DMS 273 treated with DMSO at 0.1 percent for 48 hours (cell line): ENCODE measurements at places on chromosomes 3 and 15.

DNA sequence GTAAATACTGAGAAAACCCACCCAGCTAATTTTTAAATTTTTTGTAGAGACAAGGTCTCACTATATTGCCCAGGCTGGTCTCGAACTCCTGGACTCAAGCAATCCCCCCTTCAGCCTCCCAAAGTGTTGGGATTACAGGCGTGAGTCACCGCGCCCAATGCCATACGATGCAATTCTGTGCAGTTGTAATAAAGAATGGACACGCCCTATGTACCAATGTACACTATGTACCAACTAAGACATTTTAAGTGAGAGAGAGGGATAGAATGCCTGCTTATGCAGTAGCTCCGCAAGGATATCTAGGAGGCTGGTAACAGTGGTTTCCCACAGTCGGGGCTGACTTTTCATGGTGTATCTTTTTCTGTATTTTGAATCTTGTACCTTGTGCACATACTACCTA lies 14.6 kb downstream of the ZNF710 start:
- DNase-seq, result no peak

DNA sequence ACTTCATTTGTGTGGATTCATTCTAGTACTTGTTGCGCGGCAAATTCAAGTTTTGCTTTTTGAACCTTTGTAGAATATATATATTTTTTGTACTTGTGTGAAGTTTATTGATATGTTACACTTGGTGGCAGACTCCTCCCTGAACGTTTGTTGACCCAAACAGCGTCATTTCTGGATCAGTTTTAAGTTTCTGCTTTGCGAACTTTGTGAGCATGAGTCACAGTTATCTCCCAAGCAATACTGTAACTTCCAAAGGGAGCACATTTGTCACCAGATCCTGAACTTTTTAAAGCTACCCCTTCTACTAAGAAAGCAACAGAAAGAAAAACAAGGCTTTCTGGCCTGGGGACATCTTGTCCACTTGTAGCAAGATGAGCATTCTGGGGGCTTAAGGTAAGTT lies 74.8 kb upstream of the CACNA2D3 start:
- no peak for DNase-seq

DNA sequence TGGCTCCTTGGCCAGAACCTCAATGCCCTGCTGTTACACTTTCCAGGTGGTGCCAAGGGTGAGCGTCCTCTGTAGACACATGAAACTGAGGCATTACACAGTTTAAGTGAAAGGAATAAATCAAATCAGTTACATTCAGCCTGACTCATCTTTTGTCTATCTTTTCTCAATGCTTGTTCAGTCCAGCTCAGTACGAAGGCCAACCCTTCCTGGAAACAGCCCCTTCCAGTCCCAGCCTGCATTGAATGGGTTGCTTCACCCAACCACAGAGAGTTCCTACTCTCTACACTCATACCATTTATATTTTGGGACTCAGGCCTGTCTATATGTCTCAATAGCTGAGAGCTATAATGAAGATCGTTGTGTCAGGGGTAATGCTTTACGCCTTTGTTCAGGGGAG lies 363.6 kb downstream of the RORA start:
- DNase-seq, result no peak

GRCh38 chr3:126355251-126355650 lies 2.0 kb downstream of the KLF15 start:
- DNase-seq, result no peak

GRCh38 chr15:38398134-38398533 lies 55.8 kb upstream of the FAM98B start:
- DNase-seq, result no peak

- no peak for DNase-seq
Observed at GRCh38 chr3:63642488-63642887, 10.0 kb upstream of the SNTN start.

DNA sequence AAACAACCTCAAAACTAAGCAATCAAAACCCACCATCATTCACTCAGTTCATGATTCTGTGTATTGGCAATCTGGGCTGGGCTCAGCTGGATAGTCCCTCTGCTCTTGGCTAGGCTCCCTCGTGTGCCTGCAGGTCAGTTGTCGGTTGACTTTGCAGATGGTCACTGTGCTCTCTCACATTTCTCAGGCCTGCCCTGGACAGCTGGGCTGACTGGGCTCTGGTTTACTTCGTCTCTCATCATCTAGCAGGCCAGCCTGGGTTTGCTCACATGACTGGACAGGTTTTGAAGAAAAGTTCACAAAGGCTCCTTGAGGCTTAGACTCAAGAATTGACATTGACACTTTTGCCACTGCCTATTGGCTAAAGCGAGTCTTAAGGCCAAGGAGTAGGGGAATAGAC lies 105.0 kb upstream of the CTNNB1 start:
- no peak for DNase-seq

DNA sequence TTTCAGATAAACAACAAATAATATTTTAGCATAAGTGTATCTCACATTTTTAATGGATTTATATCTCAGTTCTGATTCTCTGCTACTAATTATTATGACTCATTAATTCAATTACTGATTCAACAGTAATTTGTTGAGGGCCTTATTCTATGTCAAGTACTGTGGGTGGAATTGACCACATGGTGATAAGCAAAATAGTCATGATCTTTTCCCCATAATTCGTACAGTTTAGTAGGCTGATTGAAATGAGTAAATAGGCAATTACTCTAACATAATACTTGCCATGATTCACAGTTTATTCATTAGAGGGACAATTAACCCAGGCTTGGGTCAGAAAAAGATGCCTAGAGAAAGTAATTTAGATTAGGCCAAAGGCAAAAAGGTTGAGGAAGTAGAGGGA lies 60.9 kb upstream of the SLC4A7 start:
- no peak for DNase-seq

GRCh38 chr15:63801171-63801570 lies 32.6 kb downstream of the HERC1 start:
- no peak for DNase-seq

GRCh38 chr3:98731720-98732285 lies 31.3 kb upstream of the ST3GAL6 start:
- DNase-seq, result no peak

DNA sequence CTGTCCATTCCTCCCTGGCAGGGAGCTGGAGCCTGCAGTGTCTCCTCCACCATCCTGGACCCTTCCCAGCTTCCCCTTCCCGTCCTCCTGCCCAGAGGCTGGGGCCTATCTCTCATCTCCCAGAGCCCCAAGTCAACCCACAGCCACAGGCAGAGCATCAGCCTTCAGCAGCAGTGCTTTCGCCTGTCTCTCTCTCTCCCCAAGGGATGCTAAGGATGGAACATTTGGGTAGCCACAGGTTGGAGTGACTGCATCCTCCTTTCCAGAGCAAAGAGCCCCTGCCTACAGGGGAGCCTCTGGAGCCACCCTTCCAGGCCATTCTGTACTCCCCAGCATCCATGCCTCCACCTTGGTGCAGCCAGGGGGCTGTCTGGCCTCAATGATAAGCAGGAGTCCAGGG lies 4.2 kb downstream of the PLCB2 start:
- no peak for DNase-seq

DNA sequence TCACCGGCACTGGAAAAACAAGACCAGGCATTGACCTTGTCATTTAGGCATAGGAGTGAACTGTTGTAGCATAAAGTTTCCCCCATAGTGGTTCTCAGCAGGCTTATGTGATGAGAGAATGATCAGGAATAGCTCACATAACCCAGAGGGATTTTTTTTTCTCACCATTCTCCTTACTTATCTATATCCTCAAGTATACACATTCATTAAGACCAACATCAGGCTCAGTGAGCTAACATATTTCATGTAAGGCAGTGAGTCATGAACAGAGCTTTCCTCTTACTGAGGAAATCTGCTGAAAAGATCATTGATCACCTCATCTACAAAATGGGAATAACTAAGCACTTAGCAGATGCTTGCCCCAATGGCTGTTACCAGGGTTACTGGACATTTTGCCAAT lies 396.6 kb upstream of the TMCO5A start:
- no peak for DNase-seq
